ENCODE measurements at places on chromosomes 12 and 14.

DNA sequence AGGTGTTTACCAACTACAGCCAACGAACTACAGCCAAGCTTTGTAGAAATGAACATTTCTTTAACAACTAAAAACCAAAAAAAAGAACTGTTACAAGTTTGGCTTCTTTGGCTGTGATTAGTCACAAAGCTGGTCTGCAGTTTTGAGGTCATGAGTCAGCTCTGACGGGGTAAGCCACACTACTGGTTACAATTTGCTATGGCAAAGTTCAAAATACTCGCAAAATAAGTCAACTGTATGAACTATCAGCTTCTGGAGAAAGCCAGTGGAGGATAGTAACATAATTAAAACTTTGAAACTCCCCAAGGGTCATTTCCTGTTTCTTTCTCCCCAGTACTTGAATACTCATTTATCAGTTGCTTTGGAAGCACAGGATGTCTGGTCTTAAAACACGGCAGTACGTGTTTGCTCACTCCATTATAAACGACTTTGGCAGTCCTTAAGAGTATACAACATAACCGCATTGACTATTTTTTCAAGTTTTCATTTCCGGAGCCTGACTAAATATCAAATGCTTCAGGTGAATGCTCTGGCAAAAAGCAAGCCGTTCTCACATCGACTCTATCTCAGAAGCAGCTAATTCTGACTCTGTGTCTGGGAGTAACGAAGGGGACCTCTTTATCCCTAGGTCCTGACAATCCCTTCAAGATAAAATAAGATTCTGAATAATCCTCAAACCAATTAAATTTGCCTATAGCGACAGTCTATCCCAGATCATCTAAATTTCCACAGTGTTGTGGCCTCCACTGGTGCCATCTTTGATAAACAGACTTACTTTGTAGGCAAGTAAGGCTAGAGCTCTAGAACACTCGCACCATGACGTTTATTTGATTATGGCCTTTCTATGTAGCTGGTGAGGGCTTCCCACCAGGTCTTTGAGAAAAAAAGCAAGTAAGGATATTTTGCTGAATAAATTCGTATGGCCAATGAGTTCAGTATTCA lies 10.6 kb downstream of the PHLDA1 start:
- DNase-seq, result no peak

DNA sequence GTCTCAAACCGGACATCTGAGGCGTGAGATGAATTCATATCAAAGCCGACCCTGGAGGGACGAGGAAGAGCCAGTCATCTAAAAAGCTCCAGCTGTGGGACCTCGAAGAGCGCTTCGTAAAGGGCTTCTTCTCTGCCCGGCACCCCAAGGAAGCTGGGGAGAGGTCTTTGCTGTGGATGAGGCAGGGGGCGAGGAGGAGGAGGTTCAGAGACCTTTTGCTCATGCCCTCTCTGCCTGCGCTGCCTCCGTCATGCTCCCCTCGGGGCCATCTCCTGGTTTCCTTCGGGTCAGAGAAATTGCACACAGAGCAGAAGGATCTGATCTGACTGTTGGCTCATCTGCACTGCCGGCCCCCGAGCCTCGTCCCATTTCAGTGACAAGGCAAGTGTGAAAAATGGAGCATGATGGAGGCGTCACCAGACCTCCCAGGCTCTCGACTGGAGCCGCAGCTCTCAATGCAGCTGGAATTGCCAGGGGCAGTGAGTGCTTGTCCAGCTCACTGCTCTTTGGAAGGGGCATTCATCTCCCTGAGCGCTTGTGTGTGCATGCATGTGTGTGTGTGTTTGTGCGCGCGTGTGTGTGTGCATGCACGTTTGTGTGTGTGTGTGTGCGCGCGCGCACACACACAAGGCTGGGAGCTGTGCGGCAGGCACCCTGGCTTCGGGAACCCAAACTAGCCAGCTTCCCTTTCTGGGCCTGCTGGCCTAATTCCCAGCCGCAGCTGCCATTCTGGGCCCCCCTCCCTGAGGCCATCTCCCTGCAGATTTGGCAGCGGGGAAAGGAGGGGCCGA lies 9.2 kb downstream of the CABP1 start:
- no peak for DNase-seq

DNA sequence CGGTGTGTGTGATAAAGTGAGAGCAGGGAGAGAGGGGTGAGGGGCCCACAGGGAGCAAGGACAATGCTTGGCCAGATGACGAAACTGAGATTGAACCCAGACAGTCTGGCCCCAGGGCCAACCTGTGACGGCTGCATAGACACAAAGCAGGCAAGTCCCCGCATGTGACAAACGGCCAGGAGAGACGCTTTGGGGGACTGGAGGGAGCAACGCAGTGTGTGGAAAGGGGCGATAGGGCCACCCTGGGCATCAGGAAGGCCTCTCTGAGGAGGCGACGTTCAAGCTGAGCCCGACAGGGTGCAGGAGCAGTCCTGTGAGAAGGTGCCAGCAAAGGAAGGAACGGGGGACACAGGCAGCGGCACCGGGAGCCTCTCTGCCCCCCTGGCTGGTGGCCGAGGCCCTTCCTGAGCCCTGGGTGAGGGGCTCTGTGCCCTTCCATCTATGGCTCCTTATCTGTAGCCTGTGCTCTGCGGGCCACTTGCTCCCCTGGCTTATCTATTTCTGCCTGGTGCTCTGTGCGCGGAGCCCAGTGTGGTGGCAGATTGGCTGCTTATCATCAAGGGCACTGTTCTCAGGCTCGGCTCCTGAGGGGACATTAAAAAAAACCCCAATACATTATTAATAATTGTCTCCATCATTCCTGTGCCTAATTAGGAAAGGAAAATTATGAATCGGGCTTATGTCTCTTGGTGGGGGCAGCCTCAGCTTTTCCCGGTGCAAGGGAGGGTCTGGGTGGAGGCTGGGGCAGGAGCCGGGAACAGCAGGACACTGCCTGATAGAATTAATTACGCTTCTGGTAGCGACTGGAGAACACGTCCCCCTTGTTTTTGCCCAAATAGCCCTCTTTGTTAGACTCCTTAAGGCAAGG lies 39.8 kb downstream of the PRIMA1 start:
- no peak for DNase-seq

DNA sequence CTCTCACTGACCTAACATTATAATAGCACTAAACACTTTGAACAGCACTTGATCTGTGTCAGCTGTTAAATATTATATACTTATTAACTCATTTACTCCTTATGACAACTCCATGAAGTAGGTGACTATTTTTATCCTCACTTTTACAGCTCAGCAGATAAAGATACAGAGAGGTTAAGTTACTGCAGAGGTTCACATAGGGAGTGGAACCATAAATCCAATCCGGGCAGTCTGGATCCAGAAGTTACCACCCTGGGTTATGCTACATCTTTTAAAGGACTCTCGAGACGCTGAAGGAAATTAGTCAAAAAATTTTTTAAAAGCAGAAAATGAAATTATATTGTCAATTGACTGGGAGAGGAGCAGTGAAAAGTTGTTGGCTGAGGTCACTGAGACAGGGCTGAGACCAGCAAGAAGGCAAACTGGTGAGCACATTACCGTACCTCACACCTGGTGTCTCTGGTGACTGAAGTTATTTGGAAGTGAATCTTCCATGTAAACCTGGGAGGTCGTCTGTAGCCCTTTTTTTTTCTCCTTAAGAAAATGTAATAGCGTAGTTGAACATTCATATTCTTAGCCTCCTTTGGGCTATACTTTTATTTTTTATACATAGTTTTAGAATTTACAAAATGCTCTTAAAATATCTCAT lies 1.2 kb upstream of the RIMKLB start:
- no peak for DNase-seq

GRCh38 chr12:107503129-107503855 lies 182.3 kb upstream of the PWP1 start:
- no peak for DNase-seq

- no peak for DNase-seq
These were observed 183.3 kb upstream of the KRR1 start for GRCh38 chr12:75694534-75695268.

- DNase-seq, result no peak
These were observed 143.6 kb upstream of the VRK1 start for GRCh38 chr14:96653597-96653996.
